ENCODE measurements at places on chromosomes 5 and 9.

GRCh38 chr9:82543726-82544125, 519.2 kb downstream of the RASEF start:
- no peak for DNase-seq

DNA sequence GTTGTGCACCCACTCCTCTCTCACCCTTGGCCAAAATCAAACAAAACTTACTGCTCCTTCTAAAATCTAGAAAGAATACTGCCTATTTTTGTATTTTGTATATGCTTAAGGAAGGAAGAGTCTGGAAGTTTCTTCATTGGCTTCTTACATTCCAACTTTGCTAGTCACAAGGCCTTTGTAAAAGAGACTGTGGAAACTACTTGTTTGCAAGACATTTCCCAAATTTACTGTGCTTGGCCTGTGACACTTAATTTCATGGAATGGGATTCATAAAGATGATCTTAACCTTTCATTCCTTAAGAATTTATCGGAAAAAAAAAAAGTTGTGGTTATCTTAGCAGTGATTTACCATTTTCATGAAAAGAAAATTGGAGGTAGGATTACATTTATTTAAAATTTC, 208.9 kb downstream of the VPS13A start:
- no peak for DNase-seq

- no peak for DNase-seq
Observed at GRCh38 chr5:172303162-172303561, 19.6 kb upstream of the UBTD2 start.

DNA sequence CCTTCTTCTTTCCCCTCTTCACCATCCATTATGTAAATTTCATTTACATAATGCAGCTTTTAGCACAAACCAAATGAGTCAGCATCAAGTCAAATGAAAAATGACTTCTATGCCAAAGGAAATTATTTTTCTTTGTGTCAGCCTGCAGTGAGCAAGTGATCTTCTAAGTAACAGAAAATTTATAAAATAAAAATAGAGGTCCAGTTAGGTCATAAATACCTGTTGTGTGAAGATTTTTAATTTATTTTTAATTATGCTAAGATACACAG, 16.7 kb upstream of the THG1L start:
- no peak for DNase-seq

DNA sequence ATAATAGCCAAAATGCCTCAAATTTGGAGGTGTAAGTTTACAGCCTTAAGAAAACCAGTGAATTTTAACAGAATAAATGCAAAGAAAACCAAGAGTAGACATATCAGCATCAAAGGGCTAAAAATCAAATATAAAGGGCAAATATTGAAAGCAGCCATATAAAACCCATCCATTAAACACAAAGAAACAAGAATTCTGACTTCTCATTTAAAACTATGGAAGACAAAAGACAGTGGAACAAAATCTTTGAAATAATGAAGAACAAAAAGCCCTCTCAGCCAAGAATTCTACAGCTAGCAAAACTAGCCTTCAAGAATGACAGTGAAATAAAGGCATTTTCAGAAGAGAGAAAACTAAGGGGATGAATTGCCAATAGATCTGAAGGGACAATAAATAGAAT, 91.3 kb upstream of the FST start:
- no peak for DNase-seq

DNA sequence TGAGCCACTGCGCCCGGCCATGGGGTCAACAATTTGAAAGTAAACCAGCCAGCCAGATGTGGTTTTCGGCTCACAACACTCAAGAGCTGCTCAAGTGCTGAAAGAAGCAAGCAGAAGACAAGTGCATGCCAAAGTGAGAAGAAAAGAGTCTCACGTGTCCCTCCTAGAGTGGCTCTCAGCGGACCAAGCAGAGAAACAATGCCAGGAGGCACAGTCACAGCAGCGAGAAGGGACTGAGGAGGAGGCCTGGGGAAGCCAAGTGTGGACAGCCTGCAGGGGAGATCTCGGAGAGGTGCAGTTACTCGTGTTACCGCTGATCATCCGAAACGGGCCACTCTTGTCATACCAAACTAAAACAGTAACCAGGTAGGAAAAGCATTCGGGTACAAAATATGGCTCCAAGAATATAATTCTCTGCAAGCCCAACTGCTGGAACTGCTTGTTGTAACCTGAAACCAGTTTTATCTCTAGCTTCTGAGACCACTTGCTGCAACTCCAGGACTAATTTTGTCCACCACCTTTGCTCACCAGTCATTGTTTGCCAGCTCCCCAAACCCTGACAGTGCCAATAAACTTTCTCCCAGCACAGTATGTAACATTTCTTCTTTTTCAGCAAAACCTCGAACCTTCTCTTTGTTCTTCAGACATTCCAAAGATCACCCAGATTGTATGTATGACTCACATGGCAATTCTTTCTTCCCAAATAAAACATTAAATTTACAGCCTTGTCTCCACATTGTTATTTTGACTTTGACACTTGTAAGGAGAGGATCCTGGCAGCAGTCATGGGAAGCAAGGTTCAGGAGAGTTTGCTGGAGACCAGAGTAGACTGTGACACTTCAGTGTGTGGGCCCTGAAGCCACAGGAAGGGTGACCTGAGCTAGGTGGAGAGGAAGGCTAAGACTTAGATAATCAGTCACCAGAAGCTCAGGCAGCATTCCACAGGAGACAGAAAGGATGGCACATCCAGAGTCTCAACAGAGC, 6.3 kb downstream of the SLC35D2 start:
- DNase-seq, result no peak

DNA sequence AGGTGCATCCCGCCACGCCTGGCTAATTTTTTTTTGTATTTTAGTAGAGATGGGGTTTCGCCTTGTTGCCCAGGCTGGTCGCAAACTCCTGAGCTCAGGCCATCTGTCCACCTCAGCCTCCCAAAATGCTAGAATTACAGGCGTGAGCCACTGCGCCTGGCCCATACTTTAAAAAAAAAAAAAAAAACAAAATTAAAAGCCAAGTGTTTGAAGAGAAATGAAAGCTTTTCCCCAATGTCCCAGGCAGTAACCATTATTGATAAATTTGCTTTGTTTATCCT, 9.5 kb downstream of the PRRC2B start:
- DNase-seq, result no peak

GRCh38 chr9:123860603-123861002, 69.3 kb downstream of the DENND1A start:
- DNase-seq, result no peak

DNA sequence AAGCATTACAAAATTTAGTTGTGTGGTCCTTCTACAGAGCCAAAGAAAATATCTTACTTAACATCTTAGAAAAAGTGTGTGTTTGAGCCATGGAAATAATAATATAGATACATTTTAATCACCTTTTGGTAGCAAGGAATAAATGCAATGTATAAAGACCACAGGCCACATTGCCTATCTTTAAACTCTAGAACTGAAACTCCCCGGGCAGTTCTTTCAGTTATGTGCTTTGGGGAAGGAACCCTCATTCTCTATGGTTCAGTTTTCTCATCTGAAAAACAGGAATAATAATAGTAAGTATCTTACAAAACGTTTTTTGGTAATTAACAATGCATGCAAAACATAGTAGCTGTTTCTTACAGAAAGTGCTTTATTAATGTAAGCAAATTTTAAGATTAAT, 67.8 kb upstream of the GABRB2 start:
- DNase-seq, result no peak
